ENCODE measurements at places on chromosomes 13 and 19. TPM values are rescaled to one million over a fixed set of nuclear protein-coding genes. Genes with fewer than 3 reads are reported as not detected.

Gene SIGLEC6
- total RNA-seq: not detected

Gene IGFL2
- 0.48 TPM for total RNA-seq

Gene DMKN
- 75.0 TPM for total RNA-seq

Gene NLRP7
- not detected for total RNA-seq

Gene GPR4
- not detected for total RNA-seq

Gene CCDC9
- 3.2 TPM for total RNA-seq

Gene C1QTNF9B
- not detected for total RNA-seq
